ENCODE measurements at places on chromosomes 7 and 10.

GRCh38 chr7:50530766-50531165 lies 34.4 kb downstream of the DDC start:
- DNase-seq: no peak

GRCh38 chr10:31554556-31554955 lies 235.5 kb downstream of the ZEB1 start:
- DNase-seq: no peak

DNA sequence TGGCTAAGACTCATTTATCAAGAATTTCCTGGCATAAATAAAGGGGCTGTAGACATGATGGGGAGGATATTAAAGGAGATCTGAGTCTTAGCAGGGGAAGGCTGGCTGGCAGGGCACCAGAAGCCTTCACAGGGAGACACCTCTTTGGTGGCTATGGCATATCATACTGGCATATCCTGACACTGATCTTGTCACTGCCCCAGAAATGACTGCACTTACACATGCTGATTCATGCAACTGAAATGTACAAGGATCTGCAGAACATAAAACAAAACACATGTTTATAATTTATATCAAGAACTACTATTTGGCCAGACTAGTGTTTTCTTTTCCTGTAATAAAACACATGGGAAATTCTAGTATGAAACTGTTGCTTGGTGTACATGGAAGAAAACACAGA lies 5.5 kb upstream of the LIPN start:
- peak; percentile 57 for DNase-seq

- no peak for DNase-seq
Measured at GRCh38 chr10:68560186-68560942, at the start of gene TET1. Gene TET1 (plus strand): TSS chr10:68560337. CDS start chr10:68572339, 12,002 bp downstream.

GRCh38 chr10:34183016-34183796 lies 631.9 kb downstream of the PARD3 start:
- DNase-seq: no peak

GRCh38 chr10:89887406-89887805 lies 186.0 kb downstream of the KIF20B start:
- DNase-seq: no peak

GRCh38 chr10:107490389-107490788 lies 325.9 kb upstream of the SORCS1 start:
- no peak for DNase-seq

DNA sequence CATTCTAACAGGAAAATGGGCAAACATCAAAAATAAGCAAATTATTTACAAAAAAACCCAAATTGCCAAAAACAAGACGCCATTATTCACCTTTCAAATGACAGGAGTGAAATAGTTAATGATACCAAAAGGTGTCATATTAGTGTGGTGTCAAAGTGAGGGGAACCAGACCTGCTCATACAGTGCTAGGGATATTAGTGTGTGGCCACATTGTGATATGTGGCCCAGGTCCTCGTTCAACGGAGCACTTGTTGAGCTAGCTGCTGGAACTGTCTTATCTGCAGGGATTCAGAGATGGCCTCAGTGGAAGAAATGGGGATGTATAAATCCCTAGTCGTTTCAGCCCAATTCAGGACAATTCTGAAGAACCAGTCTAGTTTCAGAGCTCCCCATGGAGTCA lies 41.2 kb downstream of the GPR85 start:
- DNase-seq: no peak

- no peak for DNase-seq
Measured at GRCh38 chr10:32234471-32234870, 112.5 kb downstream of the EPC1 start.

Measured in GM04503 (cell line).